ENCODE measurements at places on chromosomes 1 and 21. TPM values are rescaled to one million over a fixed set of nuclear protein-coding genes. Genes with fewer than 3 reads are reported as not detected.

The OR2L3 gene
- not detected for total RNA-seq

The HTR6 gene
- 0.31 TPM for total RNA-seq

The DENND2C gene
- 2.8 TPM for total RNA-seq

The CD84 gene
- 33.4 TPM for total RNA-seq

The FCAMR gene
- not detected for total RNA-seq

The PLEKHN1 gene
- 0.10 TPM for total RNA-seq

The DMRTA2 gene
- under 0.01 TPM for total RNA-seq

The PLA2G2D gene
- total RNA-seq, result not detected

The KCND3 gene
- total RNA-seq, result 0.31 TPM

The AGTRAP gene
- 62.0 TPM for total RNA-seq

The CFHR3 gene
- total RNA-seq, result not detected

The PNRC2 gene
- total RNA-seq, result 243 TPM

The NBPF6 gene
- total RNA-seq, result not detected

The RGSL1 gene
- total RNA-seq, result not detected
